Omental fat pad (tissue), 4 donors: ENCODE measurements at places on chromosomes 4 and X.

GRCh38 chr4:149706942-149707341, 108.7 kb downstream of the IQCM start:
- no peak for DNase-seq

DNA sequence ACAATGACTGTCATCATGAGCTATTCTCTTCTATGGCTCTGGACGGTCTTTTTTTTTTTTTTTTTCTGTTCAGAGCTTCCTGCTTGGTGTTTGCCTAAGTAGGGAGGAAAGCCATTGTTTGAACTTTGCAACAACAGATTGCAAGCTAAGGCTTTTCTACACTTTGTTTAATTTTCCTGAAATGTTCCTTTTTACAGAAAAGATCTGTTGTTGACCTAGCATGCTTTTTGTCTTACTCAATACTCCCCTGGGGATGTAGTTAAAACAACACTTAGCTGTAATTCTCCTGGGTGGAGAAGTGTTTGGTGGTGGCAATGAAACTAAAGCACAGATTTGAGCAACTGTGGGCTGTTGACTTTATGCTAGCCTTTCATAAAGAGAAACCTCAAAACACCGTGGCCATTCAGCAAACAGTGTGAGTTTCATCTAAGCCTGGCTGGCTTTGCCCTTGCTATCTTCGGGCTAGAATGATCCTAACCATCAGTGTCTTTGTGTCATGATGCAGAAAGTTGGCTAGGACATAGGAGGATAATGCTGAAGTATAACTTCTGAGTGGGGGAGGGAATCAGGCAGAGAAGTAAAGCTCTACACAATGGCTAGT, 110.5 kb downstream of the ANXA3 start:
- DNase-seq, result no peak

GRCh38 chr4:1600811-1601532, 83.1 kb downstream of the FAM53A start:
- no peak for DNase-seq

DNA sequence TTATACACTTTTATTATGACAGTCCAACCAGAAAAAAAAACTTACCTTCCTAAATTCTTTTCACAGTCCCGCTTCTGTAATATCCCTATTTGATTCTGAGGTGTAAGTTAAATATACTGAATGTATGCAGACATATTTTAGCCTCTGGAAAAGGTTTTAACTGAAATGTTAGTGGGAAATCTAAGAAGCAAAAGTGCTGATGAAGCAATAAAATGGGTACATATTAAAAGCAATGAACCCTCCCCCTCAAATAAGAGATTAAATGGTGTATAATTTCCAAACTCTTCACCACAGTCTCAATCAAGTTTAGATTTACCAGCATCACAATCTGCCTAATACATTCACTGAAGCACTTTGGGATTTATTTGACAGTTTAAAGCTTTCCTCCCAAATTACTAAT, 688.3 kb upstream of the DIAPH2 start:
- no peak for DNase-seq

DNA sequence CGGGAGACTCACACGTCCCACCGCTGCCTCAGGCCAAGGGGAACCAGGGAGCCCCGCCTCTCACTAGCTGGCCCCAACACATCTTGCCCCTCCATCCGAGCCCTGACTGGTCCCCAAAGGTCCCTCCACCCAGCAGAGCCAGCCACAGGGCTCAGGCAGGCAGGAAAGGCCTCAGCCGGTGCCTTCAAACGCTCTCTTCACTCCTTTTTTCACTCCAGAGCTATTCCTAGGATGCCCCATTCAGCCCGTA, 1.5 kb upstream of the ARHGAP4 start:
- DNase-seq, result no peak

DNA sequence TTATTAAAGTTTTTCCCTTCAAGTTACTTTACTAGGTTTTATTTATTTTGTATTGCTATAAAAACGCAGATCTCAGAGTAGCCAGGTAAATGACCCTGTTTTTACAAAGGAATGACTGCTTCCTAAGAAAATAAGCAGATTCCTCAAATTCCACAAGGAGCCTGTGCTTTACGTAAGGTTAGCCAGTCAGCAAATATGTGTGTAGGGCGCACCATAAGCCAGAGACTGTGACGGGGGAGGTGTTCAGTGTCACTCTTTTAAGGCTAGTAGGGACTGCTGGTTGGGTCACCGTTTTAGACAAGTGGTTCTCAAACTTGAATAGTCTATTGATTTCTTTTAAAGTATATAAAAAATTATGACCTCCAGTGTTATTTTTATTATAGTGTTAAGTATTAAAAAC, 119.9 kb downstream of the ANK2 start:
- DNase-seq, result no peak
